ENCODE measurements at places on chromosomes 5 and 9.

- no peak for DNase-seq
These were observed 205.7 kb downstream of the GAS1 start for GRCh38 chr9:86741311-86742208.

- DNase-seq, result peak; percentile 61
These were observed 184.5 kb downstream of the RGS3 start for GRCh38 chr9:113648048-113648447.

DNA sequence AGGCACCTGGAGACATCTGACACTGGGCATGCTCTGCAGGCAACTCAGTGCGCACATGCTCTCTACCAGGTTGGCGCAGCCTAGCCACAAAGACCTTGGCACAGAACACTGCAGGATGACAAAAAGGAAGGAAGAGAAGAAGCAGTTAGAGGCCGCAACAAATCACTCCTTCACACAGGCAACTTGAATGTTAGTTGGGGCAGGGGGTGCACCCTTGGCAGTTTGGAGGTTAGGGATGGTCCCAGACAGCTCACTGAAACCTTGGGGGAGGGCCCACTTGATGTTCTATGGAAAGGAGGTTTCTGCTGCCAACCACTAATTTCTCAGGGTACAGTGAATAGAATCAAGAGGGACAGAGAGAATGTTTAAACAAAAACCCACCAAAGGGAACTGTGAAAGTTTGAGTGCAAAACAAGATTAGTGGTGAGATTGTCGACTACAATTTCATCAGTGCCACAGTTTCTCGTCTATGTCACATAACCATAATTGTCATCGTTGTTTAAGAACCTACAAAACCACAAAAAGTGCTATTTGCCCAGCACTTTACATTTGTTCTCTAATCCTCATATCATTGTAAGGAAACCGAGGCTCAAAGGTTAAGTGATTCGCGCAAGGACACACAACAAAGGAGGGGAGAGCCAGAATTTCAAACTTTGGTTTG lies 48.7 kb downstream of the FBXW11 start:
- DNase-seq, result no peak

- DNase-seq, result no peak
These were observed 56.5 kb upstream of the NKD2 start for GRCh38 chr5:951940-952596.

DNA sequence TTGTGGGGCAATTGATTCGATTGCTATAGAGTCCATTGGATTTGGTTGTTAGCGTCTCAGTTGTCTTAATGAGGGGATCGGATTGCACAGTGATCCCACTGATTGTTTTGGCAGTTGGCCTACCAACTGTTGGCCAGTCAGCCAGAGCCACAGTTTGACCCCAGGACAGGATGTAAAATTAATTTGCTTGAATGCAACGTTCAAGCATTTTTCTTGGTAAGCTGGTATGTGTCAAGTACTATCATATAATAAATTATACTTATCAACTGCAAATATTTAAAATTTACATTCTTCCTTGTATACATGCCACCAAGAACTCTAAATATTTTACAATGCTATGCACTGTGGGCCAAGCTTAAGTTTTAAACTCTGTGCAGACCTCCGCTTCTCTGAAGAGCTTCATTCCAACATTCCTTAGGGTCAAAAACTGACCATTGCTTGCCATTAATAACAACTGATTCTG lies 80.4 kb upstream of the OSMR start:
- no peak for DNase-seq

GRCh38 chr9:131698618-131698985 lies 41.3 kb downstream of the RAPGEF1 start:
- DNase-seq, result no peak

DNA sequence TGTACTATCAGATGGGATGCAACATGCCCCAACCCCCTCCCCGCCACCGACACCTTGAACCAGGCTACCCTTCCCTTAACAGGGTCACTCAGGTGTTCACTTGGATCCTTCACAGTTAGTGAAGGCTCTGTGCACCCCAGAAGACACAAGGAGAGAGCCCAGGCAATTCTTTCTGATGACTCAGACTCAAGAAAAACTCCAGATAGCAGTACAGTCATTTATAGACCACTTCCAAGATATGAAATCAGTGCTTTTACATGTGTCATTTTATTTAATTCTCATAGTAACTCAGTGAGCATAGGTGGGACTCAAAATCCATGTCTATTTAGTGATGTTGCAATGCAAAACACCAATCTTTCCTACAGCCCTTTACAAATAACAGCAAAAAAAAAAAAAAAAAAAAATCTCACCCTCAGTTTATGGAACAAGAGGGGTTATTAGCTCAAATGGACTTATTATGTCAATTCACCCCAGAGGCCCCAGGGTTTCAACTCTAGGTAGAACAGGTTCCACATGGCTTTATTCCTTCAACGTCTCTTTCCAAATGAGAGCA lies 71.9 kb downstream of the FOXD1 start:
- DNase-seq, result no peak

GRCh38 chr5:142426129-142427014 lies 101.6 kb upstream of the SPRY4 start:
- DNase-seq, result no peak

GRCh38 chr9:37029776-37030610 lies 4.1 kb downstream of the PAX5 start:
- no peak for DNase-seq

DNA sequence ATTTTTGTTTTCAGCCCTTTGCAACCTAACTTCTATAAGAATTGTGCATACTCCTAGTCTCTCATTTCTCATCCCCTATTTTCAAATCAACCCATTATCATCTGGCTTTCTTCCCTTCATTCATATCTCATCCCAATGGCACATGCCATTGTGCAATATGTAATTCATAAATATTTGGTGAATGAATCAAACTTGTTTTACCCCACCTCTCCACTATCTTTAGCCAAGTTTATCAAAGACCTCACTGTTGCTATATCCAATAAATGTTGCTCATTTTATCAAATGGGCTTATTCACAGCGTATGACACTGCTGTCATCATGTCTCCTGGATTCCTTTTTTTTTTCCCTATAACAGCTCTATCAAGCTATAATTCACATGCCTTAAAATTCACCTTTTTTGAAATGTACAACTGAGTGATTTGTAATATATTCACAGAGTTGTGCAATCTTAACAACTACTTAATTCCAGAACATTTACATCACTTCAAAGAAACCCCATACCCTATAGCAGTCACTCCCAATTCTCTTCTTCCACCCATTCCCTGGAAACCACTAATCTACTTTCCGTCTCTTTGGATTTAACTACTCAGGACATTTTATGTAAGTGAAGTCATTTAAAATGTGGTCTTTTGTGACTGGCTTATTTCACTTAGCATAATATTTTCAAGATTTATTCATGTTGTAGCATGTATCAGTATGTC lies 214.4 kb upstream of the PAPPA start:
- DNase-seq, result no peak

- DNase-seq, result no peak
These were observed 153.5 kb upstream of the RAI14 start for GRCh38 chr5:34502581-34502980.

GRCh38 chr9:116958881-116959280 lies 271.8 kb downstream of the TRIM32 start:
- DNase-seq, result no peak

GRCh38 chr9:129166623-129167557 lies 11.2 kb downstream of the IER5L start:
- peak; percentile 89 for DNase-seq

- no peak for DNase-seq
These were observed 2.6 kb downstream of the CCDC183 start for GRCh38 chr9:136798708-136799078.

DNA sequence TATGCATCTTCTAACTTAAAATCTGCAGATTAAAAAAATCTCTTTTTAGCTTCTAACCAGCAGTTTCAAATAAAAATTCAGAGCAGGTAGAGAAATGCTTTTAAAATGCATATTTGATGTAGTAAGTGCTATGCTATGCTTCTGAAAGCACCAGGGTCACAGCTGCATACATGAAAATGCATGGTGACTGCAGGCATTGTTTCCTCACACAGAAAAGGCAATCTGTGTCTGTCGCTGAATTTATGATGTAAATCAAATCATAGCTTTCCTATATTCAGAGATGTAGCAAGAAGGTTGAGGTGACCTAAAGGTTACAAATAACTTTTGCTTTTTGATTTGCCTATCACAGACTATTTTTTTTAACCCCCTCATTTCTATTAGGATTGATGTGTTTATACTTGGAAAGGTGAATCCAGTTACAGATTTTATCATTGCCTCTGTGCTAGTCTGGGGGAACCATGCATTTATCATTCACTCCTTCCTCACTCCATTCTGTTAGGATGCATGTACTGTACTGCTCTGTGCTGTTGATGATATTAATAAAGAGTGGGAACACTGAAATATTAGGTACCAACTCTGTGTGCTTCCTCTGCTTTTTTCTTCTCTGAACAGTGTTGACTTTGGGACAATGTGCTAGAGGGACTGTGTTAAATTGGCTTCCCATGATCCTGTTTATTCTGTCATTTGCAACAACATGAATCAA lies 65.6 kb downstream of the FOCAD start:
- no peak for DNase-seq

DNA sequence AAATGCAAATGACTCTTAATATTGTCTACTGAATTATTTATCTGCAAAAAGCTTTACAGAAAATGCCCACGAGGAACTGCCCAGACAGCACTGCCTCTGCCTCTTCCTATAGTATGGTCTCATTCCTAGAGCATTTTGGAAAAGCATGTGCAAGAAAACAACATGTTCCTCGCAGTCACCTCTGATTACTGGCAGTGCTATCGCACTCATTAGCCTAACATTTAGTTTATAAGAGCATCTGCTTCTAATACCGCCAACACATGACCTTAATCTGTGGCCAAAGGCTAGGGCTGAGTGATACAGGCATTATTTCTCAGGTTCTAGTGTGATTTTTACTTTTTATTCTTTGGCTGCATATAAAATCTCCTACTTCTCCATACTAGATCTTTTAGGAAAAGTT lies 259.2 kb downstream of the FBXL17 start:
- no peak for DNase-seq

DNA sequence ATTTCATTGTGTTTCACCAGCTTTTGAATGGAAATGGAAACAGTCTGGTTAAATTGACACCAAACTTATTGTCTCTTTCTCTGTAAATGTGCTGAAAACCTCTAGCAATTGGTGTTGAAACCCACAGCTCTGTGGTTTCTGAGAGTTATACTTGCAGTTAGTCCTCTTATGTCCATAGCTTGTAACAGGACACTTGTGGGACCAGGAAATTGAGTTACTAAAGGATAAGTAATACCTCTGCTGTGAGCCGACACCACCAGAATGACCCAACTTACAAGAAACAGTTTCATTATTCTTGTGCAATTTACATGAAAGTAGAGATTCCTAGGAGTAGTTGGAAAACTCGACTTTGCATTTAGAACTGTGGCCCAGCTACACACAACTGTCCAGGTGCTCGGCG lies 191.5 kb downstream of the CFAP90 start:
- no peak for DNase-seq

- DNase-seq, result no peak
These were observed 68.1 kb upstream of the SPIN1 start for GRCh38 chr9:88319936-88320747.

- DNase-seq, result no peak
These were observed 4.6 kb downstream of the SEPTIN8 start for GRCh38 chr5:132772291-132773070.

GRCh38 chr5:33801292-33801691 lies 90.5 kb downstream of the ADAMTS12 start:
- no peak for DNase-seq

DNA sequence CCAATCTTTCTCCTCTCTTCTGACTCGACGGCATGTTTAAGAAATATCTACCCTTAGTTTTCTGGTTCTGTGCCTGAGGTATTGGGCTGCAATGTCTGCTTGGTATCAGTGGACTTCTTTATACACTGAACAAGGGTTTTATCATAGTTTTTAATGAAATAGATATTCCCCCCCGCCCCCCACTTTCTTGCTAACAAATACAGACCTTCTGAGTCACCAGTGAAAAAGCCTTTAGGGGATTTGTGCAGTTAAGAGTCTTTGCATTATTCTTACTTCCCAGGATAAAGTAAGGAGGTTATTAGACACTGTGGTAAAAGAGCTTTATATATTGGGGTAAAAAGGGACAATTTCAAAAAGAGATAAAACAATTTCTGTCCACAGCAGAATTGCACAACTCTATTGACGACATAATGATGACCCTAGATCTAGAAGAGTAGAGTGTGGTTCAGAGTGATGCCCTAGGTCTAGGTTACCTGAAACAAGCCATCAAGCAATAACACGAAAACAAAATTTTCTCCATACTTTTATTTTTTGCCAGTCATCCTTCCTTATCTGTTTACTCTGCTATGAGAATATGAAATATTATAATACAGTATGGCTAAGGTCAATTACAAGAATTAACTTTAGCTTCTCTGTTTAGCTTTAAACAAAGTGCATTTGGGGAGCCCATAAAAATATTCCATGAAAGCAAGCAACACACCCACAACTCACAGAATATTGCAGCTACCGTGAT lies 110.7 kb downstream of the PLK2 start:
- DNase-seq, result no peak
